ENCODE measurements at places on chromosomes 12 and 14.

GRCh38 chr14:99035712-99036610, 236.0 kb downstream of the BCL11B start:
- no peak for DNase-seq

DNA sequence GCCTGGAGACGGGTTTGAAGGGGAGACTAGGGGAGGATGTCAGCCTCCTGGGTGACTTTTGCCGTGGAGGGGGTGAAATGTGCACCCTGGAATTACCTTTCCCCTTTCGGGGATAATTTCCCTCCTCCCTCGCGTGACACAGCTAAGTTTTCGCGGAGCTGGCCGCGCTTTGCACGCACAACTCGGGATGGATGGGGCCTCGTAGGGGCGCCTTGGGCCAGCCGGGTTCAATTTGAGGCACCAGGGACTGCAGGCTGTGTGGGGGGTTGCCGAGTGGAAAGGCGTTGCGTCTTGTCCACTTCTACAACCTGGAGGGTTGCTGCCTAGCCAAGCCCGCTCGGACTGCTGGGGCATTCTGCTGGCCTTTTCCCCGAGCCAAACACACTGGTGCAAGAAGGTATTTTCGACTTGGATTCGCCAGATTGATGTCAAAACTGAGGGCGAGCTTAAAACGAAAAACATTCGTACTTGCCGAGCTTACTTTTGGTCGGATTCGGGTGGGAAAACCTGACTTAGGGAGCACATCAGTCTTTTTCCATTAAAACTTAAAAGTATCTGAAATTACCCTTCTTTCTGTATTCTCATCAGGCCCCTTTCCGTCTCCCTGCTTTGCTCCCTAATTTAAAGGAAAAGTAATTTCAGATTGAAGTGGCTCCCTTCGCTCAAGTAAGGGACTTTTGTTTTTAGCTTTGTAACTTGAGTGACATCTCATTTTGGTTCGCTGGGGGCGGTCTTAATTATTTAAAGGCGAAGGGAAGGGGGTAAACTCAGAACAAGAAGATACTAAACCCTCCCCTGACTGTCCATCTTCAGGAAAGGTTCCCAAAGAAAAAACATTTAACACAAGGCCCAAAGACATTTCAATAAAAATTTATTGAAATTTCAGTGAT, 14.3 kb downstream of the TBX3 start:
- no peak for DNase-seq

- no peak for DNase-seq
Measured at GRCh38 chr12:95790917-95791849, 619 bp upstream of the NTN4 start.

GRCh38 chr12:130859161-130859560, 12.7 kb upstream of the RAN start:
- DNase-seq, result no peak

DNA sequence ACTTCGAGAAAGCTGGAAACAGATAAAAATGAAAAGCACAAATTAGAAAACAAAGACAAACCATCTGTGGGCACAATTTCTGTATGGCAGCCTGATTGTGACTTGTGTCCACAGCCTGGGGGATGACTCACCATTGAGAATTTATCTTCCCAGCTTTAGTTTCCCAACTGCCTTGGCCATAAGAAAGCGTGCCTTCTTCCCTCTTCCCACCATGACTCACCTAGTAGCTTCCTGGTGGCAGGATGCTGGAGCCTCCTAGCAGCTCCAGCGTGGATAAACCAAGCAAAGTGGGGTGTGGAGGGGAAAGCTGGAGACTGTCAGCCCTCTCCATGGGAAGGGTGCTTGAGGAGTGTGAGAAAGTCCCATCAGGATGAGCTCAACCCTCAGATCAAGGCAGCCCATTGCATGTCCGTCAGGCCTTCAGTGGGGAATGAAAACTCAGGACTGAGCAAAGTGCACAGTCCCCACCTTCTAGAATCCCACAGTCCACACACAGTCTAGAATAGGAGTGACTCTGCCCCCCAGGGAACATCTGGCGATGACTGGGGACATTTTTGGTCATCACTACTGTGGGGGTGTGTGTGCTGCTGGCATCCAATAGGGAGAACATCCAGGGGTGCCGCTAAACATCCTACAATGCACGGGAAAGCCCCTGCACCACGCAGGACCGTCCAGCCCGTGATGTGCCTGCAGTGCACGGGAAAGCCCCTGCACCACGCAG, 22.4 kb upstream of the SERPINA6 start:
- DNase-seq, result no peak

Measured in spinal cord (tissue), 10 donors.